ENCODE measurements at places on chromosomes 2 and 18.

DNA sequence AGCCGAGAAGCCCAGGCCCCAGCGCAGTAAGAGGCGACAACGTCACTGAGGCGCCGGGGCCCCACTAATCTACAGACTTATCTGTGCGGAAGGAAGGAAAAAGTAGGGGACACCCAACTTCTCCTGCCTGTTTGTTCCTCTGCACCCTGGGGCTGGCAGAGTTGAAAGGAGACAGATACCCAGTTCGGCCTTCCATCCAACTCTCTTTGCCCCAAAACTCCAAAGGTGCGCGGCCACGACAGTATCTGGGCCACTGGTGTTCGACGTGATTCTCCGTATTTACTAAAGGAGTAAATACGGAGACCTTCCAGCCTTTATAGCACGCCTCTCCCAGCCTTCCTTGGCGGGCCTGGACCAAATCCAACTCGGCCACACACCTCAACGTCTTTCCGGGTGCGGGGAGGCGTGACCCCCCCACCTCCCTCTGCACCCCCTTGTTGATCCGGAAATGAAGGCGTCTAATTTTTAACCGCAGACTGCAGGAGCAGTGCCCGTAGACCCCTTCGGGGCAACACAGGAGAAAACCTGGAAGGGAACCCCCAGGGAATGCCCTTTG is 1.6 kb downstream of the SMAD7 start:
- DNase-seq: peak; percentile 66

DNA sequence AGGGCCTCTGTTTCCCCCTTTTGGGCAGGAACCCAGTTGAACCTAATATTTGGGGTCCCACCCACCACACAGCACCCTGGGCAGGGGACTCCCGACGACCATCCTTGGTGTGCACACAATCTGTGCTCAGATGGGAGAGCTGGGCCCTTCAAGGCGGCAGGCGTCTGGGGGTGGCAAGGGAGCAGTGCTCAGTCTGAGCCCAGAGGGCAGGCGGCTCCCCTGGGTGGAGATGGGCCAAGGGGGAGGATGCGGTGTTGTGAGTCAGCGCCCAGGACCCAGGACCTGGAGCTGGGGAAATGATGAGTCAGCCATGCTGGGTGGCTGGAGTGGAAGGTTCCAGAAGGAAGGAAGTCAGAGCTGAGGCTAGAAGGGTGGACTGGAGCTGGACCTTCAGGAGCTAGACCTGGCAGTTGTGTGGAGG is 3.8 kb downstream of the PROM2 start:
- DNase-seq: no peak

GRCh38 chr2:238728330-238729260 is 119.3 kb upstream of the TWIST2 start:
- DNase-seq: no peak

DNA sequence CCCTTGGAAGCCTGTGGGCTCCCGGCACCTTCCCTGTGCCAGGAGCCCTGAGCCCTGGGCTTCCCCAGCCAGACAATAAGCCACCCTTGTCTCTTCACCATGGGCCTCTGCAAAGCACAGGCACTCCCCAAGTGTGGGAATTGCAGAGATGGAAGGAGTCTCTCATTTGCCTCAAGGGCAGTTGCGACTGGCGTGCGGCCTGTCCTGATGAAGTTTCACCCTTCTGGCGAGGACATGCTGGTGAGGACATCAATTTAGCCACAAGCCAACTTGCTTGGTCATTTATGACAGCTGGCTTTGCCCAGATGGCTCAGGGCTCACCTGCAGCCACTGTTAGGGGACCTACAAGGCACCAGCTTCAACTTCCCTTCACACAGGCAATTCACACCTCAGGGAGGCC is 180.2 kb downstream of the ANAPC1 start:
- no peak for DNase-seq

DNA sequence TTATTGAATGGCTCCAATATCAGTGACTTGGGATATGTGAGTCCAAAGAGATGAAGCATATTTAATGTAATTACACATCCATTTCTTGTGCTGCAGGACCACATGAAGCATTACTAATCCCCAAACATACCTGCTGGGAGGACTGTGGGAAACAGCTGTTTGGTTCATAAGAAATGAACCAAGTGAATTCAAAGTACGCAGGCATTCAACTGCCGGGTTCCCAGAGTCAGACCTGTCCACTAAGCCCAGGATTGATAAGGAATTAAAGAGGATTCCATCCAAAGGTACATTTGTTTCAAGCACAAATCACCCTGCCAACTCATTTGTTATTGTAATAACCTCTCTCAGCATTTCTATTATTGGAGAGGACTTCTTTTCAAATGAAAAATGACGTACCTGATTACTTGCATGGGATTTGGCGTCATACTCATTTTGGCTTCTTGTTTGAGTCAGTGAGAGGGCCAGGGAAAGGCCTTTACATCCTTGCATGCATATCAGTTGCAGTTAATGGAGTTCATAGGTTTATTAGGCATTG is 230.7 kb downstream of the TXNL1 start:
- no peak for DNase-seq

GRCh38 chr2:232318169-232318855 is 60.2 kb upstream of the ALPP start:
- no peak for DNase-seq

DNA sequence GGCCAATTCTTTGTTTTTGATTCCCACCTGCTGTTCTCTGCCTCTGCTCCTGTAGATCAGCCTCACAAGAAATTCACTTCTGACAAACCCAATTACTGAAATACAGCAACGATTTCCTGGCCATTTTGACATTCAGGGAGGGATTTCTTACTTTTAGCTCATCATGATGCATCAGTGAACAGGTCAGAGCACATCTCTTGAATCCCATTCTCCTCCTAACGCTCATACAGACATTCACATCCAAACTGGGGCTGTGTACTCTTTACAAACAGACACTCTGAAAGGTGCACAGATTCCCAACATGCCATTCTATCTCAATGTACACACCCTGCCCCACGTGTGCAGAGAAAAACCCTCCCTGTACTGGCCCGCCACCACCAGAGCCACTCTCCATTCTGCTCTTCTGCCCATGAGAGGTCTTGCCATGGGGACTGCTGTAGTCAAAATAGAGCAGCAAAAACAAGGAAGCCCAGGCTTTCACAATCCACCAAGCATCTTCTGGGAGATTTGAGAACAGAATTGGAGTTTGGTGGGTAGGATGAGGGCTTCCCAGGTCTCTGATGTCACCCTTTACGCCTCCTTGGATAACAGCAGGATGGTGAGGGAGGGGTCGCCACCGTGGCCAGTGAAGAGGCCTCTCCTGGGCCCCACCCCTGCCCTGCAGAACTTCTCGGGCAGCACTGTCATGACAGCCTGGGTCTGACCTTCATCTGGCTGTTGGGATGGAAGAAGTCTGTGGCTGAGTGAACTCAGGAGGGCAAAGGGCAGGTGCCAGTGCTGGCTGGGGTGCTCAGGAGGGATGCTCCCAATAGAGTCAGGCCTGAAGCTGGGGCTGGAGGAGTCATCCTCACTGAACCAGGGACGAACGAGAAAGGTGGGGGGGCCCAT is 41.9 kb upstream of the ZFP36L2 start:
- no peak for DNase-seq

DNA sequence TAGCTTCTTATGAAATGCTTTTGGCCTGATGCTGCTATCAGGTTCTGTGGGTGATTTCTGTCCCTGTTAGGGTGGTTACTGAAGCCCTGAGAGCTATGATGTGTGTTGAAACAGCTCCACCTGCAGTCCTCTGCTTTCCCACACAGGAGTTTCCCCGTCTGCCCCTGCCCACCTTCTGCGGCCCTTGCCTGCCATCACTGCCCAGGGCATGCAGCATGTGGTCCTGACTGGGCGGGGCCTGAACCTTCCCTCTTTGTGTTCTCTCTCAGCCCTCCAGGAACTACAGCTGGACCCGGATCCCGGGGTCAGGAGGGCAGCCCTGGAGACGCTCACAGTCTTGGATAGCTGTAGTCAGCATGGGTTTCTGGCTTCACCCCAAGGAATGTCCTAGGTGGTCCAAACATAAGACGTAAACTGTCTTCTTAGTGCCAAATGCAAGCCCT is 21.4 kb downstream of the HJURP start:
- no peak for DNase-seq

DNA sequence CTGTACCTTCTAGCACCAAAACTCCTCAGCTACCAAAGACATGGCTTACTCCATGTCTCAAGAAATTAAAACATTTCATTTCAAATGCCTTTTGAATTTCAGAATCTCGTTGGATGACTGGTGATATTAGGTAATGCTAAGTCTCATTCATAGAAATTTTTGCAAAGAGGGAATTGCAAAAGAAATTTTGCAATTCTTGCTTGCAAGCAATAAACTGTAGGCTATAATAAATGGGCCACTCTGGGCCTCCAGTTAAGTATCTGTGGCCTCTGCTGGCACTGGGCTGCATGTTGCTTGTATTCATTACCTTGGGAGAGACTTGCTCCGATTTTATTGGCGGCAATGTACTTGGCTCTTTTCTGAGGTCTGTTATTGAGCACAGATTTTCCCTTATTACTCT is 2.8 kb upstream of the LCLAT1 start:
- no peak for DNase-seq

GRCh38 chr2:4507661-4508060 is 804.3 kb downstream of the DCDC2C start:
- DNase-seq: no peak

DNA sequence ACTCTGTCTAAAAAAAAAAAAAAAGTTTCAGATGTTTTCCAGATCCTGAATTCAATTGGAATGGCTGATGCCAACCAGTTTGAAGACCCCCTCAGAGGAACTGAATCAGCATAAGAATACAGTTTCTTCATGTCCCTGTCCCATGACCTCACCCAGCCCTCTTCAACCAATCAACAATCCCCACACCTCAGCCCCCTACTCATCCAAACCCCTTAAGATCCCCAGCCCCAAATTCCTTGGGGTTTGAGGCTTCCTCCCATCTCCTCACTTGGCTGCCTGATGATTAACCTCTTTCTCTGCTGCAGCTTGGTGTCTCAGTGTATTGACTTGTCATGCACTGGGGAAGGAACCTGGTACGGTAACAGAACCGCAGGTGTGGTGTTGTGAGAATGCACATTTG is 97.6 kb upstream of the CABLES1 start:
- no peak for DNase-seq

DNA sequence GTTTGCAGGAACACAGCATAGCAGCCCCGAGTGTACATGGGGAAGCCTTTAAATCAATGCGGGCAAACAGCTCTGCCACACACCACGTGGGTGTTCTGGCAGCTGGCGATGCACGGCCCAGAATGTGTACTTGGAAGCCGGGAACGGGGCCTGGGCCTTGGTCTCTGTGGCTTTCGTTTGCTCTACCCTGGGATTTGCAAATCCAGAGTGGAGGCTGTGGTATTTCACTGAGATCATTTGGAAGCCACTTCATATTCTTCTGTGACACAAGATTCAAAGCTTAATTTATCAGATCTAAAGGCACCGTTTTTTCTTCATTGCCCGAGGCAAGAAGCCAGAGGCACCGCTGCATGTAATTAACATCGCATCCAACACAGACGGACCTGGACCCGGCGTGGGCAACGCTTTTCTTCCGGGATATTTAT is 246.3 kb upstream of the MYT1L start:
- no peak for DNase-seq

DNA sequence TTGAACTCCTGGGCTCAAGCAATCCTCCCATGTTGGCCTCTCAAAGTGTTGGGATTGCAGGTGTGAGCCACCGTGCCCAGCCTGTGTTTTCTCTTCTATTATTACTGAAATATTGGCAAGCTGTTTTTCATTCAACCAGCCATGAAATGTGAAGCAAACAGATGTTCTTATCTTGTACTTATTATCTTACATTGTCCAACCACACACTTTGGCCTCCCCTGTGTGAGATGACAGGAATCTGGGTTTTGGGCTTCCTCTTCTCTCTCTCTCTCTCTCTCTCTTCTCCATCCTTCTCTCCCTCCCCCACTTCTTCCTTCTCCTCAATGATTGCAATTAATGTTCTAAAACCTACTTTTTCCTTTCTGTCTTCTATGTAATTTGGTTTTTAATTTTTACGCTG is 33.1 kb downstream of the RAMP1 start:
- DNase-seq: no peak

- DNase-seq: no peak
Measured at GRCh38 chr2:119015845-119016244, 73.9 kb downstream of the MARCO start.

- peak; percentile 28 for DNase-seq
Measured at GRCh38 chr2:237752761-237753165, 45.8 kb upstream of the RBM44 start.

GRCh38 chr2:112089375-112089774 is 34.3 kb downstream of the TMEM87B start:
- no peak for DNase-seq

DNA sequence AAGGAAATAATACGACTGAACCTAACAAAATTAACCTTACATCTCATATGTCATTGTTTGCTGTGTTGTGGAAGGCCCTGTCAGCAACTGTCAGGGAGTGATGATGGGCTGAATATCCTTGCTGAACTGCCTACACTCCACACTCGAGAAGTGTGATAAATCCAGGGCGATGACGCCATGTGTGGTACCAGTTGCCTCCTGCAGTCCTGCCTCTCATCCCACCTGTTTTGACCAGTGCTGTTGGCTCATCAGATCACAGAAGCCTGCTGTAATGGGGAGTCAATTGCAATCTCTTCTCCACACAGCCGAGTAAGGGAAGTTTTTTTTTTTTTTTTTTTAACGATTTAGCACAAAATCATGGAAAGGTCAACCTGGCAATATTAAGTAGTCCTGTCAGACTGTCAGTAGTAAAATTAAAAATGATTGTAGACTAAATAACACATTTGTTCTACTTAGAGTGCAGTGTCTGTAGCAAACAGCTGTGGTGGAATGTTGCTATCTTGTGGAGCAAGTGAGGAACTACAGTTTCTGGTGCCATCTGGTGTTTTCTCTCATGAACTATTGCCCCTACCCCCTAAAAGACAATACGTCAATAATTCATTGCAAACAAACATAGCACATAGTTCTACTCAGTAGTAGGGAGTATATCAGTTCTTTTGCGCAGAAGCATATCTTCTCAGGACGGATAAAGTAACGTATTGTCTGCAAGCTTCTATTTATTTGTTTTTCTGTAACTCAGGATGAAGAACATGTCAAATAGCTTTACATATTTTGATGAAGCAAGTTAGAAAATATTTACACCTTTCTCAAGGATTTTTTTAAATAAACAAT is 347.6 kb downstream of the CTNNA2 start:
- no peak for DNase-seq

GRCh38 chr2:219630770-219631405 is 3.5 kb downstream of the SLC4A3 start:
- DNase-seq: no peak

GRCh38 chr2:17184512-17184911 is 333.7 kb downstream of the RAD51AP2 start:
- no peak for DNase-seq

GRCh38 chr2:138013639-138014038 is 49.4 kb downstream of the HNMT start:
- no peak for DNase-seq

DNA sequence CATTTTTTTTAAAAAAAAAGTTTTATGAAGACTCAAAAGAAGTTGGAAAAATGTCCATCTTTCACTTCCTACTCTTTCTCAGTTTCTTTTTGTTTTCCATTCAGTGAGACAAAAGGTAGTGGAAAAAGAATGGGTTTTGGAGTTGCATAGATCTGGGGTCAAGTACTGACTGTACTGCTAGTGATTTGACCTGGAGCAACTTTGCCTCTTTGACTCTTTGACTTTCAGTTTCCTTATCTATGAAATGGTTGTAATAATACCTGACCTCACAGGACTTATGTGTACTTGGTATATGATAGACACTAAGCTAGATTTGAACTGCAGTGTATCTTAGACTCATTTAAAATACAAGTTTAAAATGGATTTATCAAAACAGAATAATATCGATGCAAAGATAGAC is 3.5 kb upstream of the KCNE4 start:
- no peak for DNase-seq
